Activated naive CD4-positive, alpha-beta T cell (primary cell): ENCODE measurements at places on chromosomes 16 and 17.

DNA sequence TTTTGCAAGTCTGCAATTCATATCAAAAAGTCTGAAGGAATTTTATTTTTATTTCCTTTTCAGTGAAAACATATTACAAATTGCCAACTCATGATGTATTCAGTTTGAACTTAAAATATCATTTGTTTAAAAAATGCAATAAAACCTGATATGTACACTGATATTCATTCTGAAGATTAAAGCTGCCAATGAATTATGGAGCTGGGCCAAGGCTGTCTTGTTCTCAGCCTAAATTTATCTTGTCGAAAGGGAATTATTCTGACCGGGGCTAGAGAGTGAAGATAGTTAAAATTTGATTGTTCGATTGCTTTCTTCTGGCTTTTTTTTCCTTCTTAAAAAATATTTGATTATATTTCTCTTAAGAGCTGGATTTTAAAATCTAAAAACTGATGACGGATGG lies 54.0 kb upstream of the RBFOX1 start:
- no peak for DNase-seq

DNA sequence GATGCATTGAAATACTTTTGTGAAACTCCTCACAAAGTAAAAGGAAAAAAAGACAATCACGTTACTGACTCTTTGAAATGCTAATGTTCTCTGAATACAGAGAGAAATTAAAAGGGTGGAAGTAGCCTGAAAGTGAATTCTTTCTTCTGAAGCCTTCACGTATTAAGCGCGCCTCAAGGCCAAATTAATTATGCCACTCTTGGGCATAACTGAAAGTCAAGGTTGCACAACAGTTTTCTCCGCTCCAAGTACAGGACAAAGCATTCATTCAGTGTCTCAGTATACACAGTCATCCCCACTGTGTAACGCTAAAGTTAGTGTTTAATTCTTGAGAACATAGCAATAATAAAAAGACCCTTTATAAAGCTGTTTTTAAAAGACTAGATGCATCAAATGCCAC lies 21.5 kb downstream of the PARN start:
- no peak for DNase-seq

DNA sequence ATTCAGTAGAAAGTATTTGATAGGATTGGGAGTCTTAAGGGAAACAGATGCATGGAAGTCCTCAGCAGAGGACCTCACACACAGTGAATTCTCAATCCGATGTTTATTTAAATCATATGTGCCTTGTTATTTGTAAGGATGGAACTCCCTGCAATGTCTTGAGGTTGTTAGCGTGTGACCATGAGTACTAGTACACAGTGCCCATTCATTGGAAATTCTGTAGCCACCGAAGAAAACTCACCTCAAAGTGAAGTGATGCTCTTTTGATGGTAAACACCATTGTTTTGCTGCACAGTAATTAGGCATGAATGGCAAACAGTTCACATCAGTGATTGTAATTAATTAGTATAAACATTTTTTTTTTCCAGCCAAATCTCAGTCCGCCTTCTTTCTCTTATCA lies 173.6 kb downstream of the MSI2 start:
- DNase-seq, result no peak

GRCh38 chr17:951325-952132 lies 28.0 kb downstream of the NXN start:
- DNase-seq, result no peak

DNA sequence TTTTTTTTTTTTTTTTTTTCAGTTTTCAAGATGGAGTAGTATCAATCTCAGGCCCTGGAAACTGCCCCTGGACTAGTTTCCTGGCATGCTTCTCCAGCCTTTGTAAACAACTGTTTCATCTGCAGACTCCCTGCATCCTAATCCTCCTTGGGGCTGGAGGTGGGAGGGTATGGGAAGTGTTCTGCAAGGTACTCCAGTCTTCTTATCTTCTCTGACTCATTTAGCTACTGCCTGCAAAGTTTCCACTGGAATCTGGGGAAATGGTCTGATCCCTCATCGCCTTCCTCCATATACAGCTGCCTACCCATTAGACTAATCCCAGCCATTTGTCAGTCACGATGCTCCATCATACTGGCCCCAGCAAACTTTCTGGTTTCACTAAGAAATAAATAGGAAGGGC lies 21.5 kb downstream of the COPZ2 start:
- no peak for DNase-seq

DNA sequence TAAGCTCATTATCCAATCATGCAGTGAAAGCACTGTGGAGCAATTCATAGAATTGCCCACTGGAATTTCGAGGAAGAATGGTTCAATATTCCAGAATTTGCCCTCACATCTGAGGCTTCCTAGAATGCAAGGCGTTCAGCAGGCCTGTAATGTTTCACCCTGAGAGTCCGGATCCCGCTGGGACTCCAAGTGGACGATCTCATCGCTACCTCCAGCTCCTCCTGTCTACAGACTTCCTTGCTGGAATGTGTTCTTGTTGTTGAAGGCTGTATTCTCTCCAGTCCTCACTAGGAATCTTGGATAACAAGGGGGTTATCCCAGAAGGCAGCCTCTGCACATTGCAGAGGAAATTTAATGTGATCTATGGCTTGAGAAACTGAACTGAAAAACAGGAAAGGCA lies 7.8 kb downstream of the SLC47A1 start:
- no peak for DNase-seq

- DNase-seq, result no peak
Observed at GRCh38 chr17:18862011-18862410, 4.1 kb downstream of the PRPSAP2 start.

- no peak for DNase-seq
Observed at GRCh38 chr16:32116080-32116479, 137.0 kb upstream of the TP53TG3D start.

DNA sequence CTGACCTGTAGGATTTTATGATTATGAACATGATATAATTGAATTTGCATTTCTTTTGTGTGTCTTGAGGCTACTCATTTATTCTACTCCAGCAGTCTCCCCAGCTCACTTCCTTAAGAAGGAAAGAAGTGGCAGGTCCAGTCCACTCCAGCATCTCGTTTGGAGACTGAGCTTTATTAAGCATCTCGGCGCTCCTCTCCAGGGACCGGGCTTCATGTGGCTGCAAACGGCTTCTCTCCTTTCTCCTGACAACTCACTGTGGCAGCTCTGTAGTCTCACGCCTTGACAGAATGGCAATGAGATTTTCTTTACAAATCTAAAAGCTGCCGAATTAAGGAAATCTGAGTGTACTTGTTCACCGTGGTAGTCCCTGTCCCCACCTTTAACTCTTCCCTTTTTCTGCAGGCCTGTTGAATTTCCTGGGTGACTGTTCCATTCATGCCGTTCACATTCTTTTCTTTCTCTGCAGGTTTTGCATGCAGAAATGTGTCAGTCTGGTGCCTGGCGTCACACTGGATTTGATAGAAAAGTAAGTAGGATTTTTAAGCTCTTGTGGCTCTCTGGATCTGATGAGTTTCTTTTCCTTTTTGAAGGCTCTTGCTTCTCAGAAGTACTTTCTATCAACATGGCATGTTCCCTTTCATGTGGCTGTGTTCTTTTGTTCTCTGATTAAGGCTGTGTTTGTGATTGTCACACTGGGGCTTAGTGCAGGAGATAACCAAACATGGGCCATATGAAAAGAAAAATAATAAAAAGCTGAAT lies 200.5 kb upstream of the CHMP6 start:
- DNase-seq, result no peak

DNA sequence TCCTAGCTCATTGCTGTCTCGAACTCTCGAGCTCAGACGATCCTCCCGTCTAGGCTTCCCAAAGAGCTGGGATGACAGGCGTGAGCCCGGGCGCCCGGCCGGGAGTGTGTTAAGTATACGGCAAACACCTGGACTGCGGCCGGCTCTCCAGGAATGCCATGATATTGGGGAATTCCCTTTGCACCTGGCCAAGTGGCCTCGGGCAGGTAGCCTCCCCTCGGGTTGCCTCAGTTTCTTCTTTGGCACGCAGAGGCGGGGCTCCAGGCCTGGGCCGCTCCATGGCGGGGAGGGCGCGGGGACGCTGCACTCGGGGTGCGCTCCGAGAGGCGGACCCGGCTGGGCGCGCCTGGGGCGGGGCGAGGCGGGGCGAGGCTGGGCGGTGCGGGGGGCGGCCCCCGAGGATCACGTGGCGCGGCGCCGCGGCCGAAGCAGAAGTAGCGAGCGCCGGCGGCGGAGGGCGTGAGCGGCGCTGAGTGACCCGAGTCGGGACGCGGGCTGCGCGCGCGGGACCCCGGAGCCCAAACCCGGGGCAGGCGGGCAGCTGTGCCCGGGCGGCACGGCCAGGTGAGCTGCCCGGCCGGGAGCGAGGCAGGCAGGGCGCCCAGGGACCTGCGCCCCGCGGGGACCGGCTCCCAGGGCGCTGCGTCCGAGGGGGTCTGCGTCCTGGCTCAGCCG lies at the start of gene PLCG2:
PLCG2 (plus strand) TSS at position 431 of the 675 bp plus-strand sequence. CDS start 6,699 bp downstream, outside the sequence.
- peak; percentile 13 for DNase-seq

GRCh38 chr17:41976142-41976768 lies 9.7 kb downstream of the CNP start:
- no peak for DNase-seq

DNA sequence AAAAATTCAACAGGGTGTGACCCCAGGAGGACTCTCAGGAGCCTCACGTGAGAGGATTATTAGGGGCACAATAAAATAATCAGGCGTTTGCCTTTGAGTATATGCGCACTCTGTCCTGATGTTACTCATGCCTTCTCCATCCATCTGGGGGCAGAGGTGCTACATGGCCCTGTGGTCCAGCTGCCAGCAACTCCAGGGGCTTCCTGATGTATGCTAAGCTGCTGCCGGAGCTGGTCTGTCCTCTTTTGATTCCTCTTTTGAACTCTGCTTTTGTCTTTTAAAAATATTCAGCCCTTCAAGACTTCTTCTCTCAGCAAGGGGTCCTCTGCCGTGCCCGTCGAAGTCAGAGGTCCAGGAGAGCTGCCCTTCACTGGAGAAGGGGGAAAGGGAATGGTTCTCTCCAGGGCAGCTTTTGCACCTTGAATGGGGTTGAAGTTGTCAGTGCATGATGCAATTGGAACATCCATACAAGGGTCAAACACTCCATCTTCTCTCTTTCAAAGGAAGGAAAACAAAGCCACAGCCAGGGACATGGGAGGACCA lies 431.4 kb downstream of the SHISA9 start:
- DNase-seq, result no peak

DNA sequence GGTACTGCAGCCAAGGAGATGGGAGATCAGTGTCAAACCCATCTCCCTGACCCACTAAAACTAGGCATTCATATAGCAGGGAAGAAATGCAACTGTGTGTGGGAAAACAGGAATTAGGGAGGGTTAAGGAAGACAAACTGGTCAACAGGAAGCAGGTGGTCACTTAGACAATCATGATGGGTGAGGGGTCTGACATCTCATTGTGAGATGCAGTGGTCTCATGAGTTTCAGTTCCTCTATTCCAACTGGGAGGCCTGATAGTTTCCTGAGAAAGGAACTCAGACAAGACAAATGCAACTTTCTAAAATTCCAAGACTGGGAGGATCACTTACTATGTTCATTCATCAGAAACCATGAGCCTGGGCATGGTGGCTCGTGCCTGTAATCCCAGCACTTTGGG lies 361.4 kb upstream of the C16orf82 start:
- DNase-seq, result no peak

- DNase-seq, result no peak
Observed at GRCh38 chr16:65312795-65313194, 190.9 kb upstream of the CDH11 start.

- no peak for DNase-seq
Observed at GRCh38 chr17:37360632-37361031, 15.2 kb upstream of the C17orf78 start.
